ENCODE measurements at places on chromosomes 2 and 18. TPM values are rescaled to one million over a fixed set of nuclear protein-coding genes. Genes with fewer than 3 reads are reported as not detected.

Gene IL37
- polyA plus RNA-seq, result not detected

Gene EPHA4
- polyA plus RNA-seq, result 29.3 TPM

Gene ARHGAP28
- polyA plus RNA-seq, result not detected

Gene LONRF2
- polyA plus RNA-seq, result not detected

Gene C2orf72
- polyA plus RNA-seq, result not detected

Gene GALNT5
- polyA plus RNA-seq, result not detected

Gene TCF23
- not detected for polyA plus RNA-seq

Gene RESP18
- polyA plus RNA-seq, result not detected

Gene AGXT
- not detected for polyA plus RNA-seq

Measured in IgD-negative memory B cell (primary cell).